ENCODE measurements at places on chromosomes 3 and 15.

- DNase-seq, result no peak
These were observed 53.2 kb downstream of the PAQR5 start for GRCh38 chr15:69351884-69352283.

DNA sequence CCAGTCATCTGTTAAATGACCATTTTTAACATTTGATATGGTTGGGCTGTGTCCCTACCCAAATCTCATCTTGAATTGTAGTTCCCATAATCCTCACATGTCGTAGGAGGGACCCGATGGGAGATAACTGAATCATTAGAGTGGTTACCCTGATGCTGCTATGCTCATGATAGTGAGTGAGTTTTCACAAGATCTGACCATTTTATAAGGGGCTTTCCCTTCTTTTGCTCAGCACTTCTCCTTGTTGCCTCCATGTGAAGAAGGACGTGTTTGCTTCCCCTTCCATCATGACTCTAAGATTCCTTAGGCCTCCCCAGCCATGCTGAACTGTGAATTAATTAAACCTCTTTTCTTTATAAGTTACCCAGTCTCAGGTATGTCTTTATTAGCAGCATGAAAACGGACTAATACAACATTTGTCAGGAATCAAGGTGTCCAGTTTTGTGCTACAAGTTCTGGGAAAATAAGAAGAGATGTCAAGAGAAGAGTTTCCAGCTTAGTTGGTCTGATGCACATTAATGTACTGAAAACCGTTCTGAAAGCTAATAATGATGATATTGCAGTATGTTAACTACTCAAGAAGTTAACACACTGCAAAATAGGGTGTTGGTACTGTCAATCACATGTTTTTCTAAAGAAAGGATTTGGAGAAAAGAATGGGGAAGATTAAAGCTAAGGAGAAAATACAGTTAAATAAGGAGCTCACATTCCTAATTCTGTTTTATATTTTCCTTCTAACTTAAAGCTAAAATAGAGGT lies 67.9 kb downstream of the ATP8B4 start:
- DNase-seq, result no peak

DNA sequence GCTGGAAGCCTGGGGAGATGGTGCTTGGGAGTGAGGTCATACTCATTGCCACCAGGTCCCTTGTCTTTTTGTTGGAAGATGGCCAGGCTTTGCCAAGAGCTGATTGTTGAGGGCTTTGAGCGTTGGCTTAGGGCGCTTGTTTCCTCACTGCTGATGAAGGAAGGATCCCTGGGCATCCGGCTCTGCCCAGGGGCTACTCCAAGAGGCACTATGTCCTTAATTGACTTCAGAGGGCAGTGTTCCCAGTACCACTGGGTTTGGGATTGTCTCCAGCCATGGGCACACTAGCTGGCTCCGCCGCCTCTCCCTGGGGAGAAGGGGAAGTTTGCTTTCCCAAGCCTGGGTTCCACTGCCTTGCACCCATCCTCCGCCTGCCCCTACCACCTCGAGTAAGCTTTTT lies 57.2 kb upstream of the RGMA start:
- DNase-seq, result no peak

GRCh38 chr3:23686519-23686918 lies 119.2 kb upstream of the UBE2E1 start:
- no peak for DNase-seq

DNA sequence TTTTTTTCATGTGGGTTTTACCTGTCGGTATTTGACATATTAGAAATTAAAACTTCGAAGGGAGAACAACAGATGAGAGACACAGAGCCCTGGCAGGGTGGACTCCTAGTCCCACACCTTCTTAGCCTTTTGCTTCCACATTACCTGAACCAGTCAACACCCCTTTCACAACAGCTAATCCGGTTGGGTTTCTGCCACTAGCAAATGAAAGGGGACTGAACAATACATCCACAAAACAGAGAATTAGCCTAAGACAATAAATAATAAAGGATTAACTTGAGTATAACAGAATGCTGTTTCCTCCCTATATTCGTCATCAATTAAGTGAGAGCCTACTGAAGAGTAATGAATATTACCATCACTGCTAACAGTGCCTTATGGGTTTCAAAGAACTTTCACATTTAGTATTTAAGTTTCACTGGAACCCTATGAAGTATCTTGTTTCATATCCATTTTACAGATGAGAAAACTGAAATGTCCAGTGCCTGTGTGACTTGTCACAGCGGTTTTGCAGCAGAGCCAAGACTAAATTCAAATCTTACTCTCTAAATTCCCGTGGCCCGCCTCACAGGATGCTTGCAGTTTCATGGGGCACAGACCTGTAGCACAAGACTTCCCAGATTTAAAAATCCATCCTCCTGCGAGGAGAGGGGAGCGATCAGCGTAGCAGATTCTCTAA lies 1.0 kb upstream of the RAB8B start:
- DNase-seq, result no peak

DNA sequence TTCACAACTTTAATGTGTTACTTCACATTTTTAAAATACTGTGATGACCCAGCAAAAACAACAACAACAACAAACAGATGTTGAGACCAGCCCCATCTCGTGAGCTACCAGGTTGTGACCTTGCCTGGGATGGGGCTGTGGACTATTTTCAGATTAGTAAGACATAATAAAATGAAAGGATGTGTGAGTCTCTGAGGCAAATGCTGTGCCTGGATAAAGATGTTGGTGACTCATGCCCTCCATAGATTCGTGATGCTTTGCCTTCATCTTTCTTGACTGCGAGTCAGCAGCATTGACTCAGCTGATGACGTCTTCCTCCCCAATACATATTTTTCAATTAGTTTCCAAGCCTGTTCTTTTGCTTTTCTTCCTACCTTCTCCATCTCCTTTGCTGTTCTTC lies 453.0 kb upstream of the CFAP20DC start:
- DNase-seq, result peak; percentile 41

DNA sequence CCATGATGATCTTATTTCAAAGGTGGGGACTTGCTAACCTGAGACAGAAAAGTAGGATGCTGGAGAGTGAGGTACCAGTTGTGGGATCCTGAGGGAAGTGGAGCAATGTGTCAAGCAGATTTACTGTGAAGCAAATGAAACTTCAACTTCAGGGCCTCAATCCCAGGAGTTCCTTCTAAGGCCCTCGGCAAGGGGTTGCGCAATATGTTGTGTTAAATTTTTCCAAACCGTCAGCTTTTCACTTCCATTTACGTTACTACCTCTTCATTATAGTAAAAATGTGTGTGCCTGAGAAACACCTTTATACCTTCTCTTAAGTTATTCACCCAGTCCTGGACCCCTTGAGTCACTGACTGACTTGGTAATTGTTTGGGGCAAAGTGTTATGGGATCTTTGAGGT lies 42.5 kb upstream of the KCNH8 start:
- DNase-seq, result no peak

DNA sequence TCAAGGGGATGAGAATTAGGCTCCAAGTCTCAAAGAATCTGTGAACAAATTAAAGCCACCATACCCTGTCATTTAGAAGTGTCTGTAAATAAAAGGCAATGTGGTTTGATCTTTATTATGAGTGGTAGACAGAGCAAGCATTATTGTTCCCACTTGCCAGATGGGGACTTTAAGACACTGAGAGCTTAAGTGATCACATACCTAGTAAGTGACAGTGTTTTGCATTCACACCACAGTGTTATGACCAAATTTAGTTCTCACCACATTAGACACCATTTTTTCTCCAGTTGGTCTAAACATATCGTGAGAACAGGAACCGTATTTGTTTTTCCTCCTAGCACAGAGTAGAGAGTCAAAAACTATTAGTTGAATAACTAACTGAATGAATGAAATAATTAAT lies 13.2 kb upstream of the ZBED2 start:
- no peak for DNase-seq

DNA sequence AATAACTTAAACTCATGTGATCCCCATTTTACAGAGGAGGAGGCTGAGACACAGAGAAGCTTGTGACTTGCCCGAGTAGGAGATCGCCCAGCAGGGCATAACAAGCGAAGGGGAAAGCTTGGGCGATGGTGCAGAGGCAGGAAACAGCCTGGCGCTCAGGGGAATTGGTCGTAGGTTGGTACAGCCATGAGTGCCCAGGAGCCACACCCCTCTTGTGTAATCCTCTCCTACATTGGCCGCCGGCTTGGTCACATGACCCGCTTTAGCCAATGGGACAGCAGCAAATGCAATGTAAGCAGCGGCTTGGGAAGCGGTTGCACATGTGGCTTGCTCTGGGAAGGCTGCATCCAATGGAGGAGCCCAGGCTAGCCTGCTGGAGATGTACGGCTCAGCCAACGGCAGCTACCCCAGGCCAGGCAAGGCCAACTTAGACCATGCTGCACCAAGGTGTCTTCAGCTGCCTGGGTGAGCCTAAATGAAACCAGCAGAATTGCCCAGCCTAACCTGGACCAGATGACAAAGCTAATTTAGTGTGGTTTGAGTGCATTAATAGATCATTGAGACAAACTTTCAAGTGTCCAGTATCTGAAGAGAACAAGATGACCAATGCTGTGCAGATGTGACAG lies 50.3 kb upstream of the SLC6A6 start:
- DNase-seq, result no peak

DNA sequence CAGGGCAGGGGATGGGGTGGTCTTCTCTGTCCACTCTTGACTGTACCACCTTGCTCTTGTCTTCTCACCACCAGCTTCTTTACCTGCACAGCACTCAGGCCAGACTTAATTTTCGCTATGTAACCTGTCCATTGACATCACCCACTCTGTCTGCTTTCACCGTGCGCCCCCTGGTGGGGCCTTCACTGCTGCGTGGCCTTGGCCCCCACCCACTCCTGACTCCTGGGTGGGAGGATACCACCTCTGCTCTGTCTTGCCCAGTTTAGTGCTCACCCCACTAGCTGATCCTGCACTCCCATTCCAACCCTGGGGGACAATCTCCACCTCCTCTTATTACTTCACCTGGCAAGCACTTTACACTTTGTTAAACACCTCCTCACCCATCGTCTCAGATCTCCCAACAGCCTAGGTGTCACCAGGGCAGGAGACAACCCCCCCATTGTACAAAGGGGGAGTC lies 17.7 kb downstream of the PTH1R start:
- DNase-seq, result peak; percentile 72

- no peak for DNase-seq
These were observed 38.7 kb upstream of the CA12 start for GRCh38 chr15:63420333-63420747.

- no peak for DNase-seq
These were observed 117.6 kb upstream of the CHMP2B start for GRCh38 chr3:87109465-87109864.

Measured in stimulated activated CD4-positive, alpha-beta T cell treated with anti-CD3 and anti-CD28 coated beads, Interleukin-15, amount 100 ng/mL, for 48 hours (primary cell).